Activated naive CD4-positive, alpha-beta T cell treated with anti-CD3 and anti-CD28 coated beads, Interleukin-2, amount 50 U/mL, for 72 hours (primary cell): ENCODE measurements at places on chromosomes 1 and 21.
A peak's percentile ranks its signal among the peaks of the same experiment; 100 is the strongest.

- DNase-seq = no peak
These were observed 40.5 kb upstream of the CAPZB start for GRCh38 chr1:19525607-19526545.

GRCh38 chr1:87956072-87956471, 627.4 kb downstream of the LMO4 start:
- DNase-seq = no peak

GRCh38 chr1:21157868-21158267, 18.8 kb downstream of the EIF4G3 start:
- DNase-seq = no peak

DNA sequence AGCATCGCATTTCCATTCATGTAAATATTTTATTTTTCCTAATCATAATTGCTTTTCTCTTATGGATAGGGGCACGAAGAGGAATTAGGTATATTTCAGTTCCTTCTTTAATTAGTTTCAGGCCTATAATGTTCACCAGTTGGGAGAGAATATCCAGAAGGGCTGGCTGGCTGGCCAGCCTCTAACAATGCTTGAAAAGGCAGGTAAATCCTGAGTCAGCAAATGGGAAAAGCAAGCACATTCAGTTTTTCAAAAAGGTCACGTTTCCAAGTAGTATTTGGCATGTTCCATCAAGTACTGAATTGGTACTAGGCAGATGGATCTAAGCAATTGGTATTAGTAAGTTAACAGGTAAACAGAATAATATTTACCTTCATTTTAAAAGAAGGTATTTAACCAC, 8.0 kb downstream of the RAB29 start:
- DNase-seq = no peak

- DNase-seq = no peak
These were observed 4.7 kb downstream of the SLC1A7 start for GRCh38 chr1:53137729-53138128.

DNA sequence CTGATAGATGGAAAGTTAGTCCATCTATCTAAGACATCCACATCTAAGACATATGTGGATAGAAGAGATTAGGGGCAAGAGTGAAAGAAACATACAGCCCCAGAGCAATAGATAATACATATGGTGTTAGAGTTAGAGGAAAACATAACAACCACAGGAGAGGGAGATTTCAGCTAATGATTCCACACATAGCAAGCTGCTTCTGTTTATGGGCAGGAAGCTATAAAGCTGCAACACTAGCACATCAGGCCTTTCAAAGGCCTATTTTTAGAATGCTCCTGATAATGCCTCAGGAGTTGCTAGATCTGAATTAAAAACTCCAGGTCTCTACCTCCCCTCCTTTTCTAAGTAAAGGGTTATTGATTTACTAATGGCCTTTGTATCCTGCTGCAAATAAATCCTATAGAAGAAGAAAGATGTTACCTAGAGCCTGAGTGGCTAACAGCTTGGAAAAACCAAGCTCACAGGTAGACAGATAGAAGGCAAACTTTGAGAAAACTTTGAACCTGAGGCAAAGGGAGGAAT, 36.1 kb downstream of the BRINP2 start:
- no peak for DNase-seq

DNA sequence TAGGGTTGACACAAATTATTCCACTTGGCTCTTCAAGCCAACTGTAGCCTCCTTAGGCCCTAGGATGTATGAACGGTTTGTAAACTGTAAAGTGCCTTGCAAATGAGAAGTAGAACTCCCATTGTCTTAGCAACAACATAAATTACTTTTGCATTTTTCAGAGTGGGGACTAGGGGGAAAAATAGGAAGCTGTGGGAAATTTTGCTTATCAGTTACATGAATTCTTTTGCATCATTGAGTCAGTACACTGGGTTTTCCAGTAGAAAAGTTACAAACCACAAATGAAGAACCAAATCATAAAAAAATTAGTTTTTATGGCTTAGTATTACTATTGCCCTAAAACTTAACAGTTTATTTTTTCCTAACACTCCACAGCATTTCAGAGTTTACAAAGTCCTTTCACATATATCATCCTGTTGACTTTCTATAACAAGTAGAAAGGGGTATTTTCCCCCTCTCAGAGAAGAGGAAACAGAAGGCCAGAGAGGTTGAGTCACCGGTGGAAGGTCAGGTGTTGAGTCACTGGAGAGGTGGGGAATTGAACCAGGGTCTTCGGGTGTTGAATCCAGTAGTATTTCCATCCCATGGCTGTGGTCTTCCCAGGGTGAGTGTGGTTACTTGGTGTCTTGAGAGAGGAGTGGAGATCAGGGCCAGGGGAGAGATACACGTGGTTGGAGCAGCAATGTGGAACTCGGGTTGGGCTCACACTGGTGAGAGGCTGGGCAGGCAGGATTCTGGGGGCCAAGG, 71.9 kb upstream of the USP24 start:
- no peak for DNase-seq

GRCh38 chr21:27464648-27465047, 497.8 kb upstream of the ADAMTS5 start:
- DNase-seq = no peak

DNA sequence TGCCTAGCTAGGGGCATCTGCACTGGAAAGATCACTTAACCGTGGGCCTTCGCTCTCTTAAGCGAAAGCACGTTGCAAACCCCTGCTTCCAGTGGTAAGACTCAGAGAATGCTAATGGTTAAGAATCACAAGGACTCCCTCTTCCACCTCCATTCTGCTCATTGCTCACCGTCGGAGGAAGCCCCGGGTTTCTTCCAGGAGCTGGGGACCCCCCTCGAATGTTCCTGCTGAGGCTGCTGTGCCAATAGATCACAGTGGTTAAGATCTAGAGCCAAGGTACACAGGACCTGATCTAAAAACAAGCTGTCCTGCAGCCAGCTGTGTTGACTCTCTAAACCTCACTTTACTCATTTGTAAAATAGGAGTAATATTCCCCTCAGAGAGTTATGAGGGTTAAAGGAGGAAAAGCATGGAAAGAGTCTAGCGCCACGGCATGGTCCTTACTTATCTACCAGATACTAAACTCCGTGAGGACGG, 765 bp downstream of the VAMP3 start:
- no peak for DNase-seq

DNA sequence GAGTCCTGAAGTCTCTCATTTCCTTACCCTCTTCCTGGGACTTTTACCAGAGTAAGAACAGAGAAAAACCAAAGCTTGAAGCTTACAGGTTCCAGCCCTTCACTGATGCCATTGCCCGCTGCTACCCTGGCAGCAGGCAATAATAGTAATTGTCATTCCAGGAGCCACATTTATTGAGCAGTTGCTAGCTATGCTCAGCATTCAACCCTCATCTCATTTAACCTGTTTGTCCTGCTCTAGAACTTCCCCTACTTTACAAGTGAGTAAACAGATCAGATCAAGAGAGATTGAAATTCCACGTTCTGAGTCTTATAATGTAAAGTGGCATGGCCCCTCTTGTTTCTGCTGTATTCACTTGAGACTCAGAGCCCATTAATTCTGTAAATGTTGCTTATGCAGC, 80.4 kb downstream of the ATP1A1 start:
- DNase-seq = no peak

DNA sequence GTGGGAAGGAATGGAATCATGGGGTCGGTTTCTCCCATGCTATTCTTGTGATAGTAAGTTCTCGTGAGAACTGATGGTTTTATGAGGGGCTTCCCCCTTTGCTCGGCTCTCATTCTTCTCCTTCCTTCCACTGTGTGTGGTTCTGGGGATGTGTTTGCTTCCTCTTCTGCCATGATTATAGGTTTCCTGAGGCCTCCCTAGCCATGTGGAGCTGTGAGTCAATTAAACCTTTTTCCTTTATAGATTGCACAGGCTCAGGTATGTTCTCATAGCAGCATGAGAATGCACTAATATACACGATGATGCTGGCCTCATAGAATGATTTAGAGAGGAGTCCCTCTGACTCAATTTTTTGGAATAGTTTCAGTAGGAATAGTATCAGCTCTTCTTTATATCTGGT, 195.4 kb upstream of the IVNS1ABP start:
- no peak for DNase-seq

GRCh38 chr1:59290193-59290949, 6.5 kb upstream of the FGGY start:
- no peak for DNase-seq

DNA sequence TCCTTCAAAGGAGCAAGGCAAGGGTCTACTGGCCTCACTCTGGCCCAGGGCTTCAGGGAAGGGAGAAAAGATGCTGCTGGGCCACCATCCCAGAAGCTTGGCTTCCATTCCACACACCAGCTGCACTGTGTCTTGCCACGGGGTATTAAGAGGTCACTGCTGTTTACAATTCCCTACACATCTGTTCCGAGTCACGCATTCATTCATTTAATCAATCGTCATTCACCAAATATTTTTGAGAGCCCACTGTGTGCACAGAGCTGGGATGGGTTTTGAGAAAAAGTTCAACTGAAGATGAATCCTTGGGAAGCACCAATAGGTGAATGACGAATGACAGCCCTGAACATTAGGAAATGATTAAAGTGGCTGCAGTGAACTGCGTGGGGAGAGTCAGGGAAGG, 101.7 kb downstream of the NAV1 start:
- DNase-seq = no peak

- DNase-seq = no peak
These were observed 299.8 kb downstream of the DUSP10 start for GRCh38 chr1:221442056-221442455.

DNA sequence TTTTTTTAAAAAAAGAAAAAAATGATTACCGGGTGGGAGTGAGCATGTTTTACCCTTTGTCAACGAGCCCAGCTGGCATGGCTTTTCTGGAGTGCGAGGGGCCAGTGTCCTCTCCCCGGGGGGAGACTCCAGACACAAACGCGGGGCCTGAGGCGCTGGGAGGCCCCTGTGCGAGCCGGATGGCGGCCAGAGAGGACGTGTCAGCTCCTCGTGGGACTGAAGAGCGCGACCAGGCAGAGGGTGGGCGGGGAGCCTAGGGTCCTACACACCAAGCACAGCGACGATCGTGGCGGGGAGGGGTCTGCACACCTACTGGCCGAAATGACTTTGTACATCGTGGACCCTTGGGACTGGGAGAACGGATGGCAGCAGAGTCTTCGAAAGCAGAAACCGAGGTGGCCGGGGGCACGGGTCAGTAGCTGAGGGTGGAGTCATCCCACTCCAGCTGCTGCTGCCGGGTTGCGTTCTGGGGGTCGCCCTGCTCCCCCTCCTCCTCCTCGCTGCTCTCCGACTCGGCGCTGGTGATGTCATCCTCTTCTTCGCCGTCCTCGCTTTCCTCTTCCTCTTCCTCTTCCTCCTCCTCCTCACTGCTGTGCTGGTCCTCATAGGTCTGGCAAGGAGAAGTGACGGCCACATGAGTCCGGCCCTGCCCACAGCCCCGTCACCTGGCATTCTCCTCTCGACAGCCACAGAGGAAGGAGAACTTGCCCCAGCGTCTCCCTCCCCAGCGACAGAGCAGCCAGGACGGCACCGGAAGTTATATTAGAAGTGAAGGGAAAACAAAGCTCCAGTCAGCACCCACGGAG, 78.8 kb downstream of the PIK3CD start:
- no peak for DNase-seq

GRCh38 chr1:61158591-61158990, 76.2 kb downstream of the NFIA start:
- DNase-seq = no peak

DNA sequence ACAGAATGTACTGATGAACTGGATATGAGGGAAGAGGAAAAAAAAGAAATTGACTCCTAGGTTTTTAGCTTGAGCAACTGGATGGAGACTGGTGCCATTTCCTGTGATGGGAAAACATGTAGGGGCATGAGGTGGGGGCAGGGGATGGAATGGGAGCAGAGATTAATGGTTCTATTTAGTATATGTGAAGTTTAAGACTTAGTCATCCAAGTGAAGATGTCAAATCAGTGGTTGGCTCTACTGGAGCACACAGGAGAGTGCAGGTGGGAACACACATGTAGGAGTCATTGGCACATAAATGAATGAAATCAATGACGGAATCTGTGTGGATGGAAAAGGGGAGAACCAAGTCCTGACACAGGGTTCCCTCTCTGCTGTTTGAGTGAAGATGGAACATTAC, 224.4 kb upstream of the COA6 start:
- DNase-seq = no peak

DNA sequence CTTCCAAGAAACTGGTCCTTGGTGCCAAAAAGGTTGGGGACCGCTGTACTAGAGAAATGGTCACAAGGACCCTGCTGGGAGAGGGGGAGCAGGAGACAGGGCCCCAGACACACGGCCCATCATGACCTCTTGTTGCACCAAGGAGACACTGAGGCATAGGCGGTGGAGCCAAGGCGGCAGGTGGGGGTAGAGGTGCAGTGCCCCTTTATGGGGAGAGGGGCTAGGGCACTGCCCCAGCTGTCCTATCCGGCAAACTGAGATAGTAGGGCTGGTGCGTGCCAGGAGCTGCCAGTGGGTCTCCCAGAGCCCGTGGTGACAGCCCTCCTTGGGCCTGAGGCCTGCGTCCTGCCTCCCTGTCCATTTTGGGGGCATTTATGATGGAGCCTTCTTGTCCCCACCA, 20.3 kb downstream of the TNNT2 start:
- no peak for DNase-seq

GRCh38 chr1:104856091-104856490, 1106.4 kb downstream of the AMY1C start:
- DNase-seq = no peak

- DNase-seq = no peak
These were observed 11.7 kb downstream of the URB2 start for GRCh38 chr1:229637746-229638145.

- no peak for DNase-seq
These were observed 5.2 kb upstream of the S100A2 start for GRCh38 chr1:153570874-153571273.

GRCh38 chr21:43865540-43866259, 677 bp downstream of the AGPAT3 start:
- peak; percentile 65 for DNase-seq

DNA sequence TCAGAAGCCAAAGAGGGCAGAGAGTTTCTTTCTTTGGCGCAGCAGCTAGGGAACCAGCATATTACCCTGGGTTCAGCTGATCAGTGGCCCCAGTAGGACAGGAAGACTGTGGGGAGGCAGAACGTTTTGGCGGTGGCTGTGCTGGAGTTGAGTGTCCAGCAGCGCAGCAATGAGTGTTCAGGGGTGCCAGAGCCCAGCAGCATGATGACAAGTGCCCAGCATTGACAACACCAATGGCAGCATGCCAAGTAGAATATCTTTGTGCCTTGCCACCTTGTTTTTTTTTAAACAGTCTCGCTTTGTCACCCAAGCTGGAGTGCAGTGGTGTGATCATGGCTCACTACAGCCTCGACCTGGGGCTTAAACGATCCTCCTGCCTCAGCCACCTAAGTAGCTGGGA, 106.7 kb upstream of the CDC42BPA start:
- DNase-seq = no peak

- DNase-seq = no peak
These were observed 5.1 kb downstream of the HSPB7 start for GRCh38 chr1:16012590-16013219.

DNA sequence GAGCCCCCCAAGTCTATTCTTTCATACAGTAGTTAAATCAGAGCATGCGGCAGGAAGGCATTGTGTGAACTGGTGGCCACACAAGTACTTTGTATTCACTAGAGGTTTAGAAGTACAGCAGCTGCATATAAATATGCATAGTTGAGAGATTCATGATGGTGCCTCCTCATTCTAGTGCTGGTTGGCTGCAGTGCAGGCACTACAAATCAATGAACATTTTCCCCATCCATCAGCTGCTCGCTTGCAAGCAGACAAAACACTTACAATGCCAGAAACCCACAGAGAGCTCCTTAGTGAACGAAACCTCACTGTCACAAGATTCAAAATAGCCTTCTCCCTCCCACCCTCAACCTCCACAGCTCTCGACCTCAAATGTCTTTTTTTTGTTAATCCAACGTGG, 726.2 kb downstream of the USP25 start:
- no peak for DNase-seq
